ENCODE measurements at places on chromosomes 7 and 10.

GRCh38 chr10:538895-539294 is 150.6 kb downstream of the DIP2C start:
- DNase-seq: no peak

- no peak for DNase-seq
Observed at GRCh38 chr10:8315619-8316021, 261.1 kb downstream of the GATA3 start.

GRCh38 chr7:140153666-140154161 is 23.1 kb downstream of the KDM7A start:
- DNase-seq: no peak

DNA sequence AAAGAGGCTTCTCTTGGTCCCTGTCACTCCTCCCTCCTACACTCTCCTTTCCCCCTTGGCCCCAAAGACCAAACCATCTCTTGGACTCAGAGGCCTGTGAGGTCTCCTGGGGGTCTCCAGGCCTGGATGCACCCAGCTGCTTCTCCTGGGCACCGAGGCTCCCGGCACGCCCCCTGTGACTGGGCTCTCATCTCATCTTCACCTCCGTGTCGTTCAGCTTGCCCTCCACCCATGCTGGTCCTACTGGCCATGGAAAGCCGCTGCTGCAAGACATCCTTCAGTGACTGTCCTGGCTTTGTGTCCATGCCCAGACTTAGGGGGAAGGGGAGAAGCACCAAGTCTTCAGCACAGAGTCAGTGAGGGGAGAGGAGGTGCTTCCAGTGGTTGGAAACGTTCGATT is 141.4 kb upstream of the RET start:
- no peak for DNase-seq

DNA sequence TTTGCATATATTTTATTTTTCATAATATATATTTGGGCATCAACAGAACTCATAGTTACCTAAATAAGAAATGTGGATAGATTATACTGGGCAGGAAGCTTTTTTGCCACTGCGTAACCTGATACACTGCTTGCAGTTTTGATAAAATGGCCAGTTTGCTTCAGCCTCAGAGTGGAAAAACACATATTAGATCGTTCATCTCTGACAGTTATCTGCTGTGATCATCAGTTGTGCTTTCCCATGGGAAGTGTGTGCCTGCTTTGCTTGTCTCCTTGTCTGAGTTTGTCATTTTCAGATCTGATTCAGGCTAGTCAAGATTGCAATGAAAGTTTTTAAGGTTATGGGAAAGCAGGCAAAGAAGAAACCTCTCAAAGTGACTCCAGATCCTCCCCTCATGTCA is 54.0 kb downstream of the ADAM12 start:
- no peak for DNase-seq

- no peak for DNase-seq
Observed at GRCh38 chr10:120406376-120406775, 50.7 kb upstream of the PLPP4 start.
